Stimulated activated CD4-positive, alpha-beta T cell treated with anti-CD3 and anti-CD28 coated beads, TNF-alpha, amount 100 ng/mL, for 4 hours (primary cell): ENCODE measurements at places on chromosomes 16 and 17.

DNA sequence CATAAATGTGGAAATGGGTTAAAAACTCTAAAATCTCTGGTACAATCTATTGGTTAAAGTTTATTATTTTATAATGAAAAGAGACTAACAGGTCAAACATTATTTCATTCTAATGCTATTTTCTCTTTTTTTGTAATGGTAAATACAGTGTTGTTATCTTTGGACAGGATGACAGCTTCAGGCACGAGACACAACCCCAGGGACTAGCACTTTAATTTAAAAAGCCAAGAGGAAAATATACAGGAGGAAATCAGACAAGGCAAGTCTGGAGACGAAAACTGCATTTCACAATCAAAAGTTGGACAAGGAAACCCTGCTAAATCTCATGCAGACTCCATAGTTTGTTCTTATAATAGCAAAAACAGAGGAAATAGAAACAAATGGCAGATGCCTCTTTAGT lies 589.1 kb upstream of the CDH8 start:
- no peak for DNase-seq

- DNase-seq: no peak
Measured at GRCh38 chr16:57462978-57463362, 491 bp downstream of the POLR2C start.

- DNase-seq: no peak
Measured at GRCh38 chr17:48244121-48244711, 136.7 kb downstream of the SNX11 start.

GRCh38 chr17:8921147-8921546 lies 44.4 kb downstream of the PIK3R5 start:
- no peak for DNase-seq

- no peak for DNase-seq
Measured at GRCh38 chr17:50908140-50908859, 42.1 kb upstream of the TOB1 start.

- no peak for DNase-seq
Measured at GRCh38 chr17:9138161-9138717, 116.9 kb downstream of the NTN1 start.

GRCh38 chr17:40873801-40874200 lies 6.8 kb upstream of the KRT12 start:
- no peak for DNase-seq

DNA sequence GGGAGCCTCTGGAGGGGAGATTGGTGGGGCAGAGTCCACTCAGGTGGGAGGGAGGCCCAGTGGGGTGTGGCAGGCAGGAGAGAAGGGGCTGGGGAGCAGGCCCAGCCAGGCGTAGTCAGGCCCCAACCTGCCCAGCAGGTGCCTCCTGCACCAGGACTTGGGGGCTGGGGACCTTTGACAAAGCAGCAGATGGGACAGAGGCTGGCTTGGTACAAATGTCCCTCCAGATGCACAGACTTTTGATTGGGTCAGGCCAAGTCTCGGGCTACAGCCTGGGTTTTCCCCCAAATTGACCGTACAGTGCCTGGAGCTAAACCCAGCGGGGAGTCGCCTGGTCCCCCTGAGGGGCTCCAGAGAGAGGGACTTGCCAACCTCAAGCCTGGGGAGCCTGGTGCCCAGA lies 411 bp downstream of the GGT6 start:
- DNase-seq: no peak

DNA sequence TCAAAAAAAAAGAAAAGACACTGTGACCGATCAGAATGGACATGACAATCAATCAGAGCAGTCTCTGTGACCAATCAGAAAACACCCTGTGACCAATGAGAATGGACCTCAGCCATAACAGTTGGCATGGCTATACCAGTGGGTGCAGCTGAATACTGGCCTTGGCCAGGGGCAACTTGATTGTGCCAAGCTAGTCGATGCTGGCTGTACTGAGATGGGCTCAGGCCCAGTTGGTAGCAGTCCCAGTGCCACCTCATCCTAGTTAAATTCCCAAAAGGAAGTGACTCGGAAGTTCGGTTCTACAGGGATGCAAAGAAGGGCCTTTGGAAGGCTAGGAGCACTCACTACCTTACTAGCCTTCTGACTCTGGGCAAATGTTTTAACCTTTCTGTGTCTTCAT lies 37.2 kb upstream of the BCO1 start:
- DNase-seq: no peak

DNA sequence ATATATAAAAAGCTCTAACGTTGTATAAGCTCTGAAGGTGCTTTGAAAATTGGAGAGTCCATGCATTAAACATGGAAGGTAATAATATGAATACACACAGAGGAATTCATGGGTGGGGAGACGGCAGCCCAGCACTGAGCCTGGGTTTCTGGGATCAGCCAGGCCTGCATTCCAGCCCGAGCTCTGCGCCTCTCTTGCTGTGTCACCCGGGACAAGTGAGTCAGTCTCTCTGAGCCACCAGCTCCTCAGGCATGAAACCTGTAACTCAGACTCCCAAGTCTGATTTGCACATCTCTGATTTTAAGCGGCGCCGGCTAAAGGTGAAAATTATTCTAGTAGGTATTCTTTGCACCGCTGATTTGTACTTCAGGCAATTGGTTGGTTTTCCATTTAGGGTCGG lies 238.8 kb downstream of the MRTFB start:
- no peak for DNase-seq

- DNase-seq: no peak
Measured at GRCh38 chr16:77332792-77333191, 102.0 kb downstream of the ADAMTS18 start.
